ENCODE measurements at places on chromosomes 3 and 15. TPM values are rescaled to one million over a fixed set of nuclear protein-coding genes. Genes with fewer than 3 reads are reported as not detected.

DNA sequence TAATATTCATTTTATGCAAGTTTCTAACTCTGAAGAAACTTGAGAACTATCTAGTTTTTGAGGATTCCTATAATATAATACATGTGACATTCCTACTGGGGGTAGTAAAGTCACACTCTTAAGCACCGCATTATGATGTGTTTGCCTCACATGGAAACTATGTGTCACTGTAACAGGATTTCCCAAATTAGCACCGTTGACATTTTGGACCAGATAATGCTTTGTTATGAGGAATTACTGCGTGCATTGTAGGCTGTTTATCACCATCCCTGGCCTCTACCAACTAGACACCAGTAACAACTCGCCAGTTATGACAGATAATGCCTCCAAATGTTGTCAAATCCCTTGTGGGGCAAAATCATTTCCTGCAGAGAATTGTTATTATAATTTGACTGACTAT lies 267.8 kb downstream of the RAP2B start:
- DNase-seq: peak; percentile 63

ITIH1 gene
- total RNA-seq: 1.3 TPM

NAA80 gene
- total RNA-seq: 2.2 TPM

GRCh38 chr15:76183930-76184649 lies 124.3 kb downstream of the TMEM266 start:
- peak; percentile 23 for DNase-seq

DNA sequence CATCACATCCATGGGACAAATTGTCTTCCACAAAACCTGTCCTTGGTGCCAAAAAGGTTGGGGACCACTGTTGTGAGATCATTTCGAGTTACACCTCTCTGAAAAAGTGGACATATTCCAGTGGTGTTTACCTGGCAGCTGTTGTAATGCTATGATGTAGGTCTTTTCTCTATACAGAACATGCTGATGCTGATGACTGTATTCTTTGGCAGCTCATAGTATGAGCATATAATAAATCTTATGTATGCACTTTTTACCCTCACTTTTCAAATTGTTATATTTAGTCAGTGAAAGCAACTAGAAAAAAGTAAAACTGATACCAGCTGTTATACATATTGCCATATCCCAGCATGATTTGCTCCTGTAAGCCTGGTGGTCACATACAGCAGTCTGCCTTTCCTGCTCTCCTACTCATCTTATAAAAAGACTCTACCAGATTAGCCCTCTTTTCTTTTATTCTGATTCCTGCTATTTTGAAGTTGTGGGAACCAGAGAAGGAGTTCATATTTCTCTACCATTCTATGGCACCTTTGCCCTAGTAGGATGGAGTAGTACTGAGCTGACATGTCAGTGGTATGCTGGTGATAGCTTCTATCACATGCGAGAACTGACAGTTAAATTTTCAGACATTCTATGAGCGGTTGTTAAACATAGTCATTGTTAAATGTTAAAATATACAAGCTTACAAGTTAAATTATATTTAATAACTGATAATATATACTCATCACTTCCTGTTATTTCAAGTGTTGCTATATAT lies 128.7 kb downstream of the FNDC3B start:
- DNase-seq: no peak

- no peak for DNase-seq
Observed at GRCh38 chr3:144369129-144369879, 397.7 kb downstream of the DIPK2A start.

DNA sequence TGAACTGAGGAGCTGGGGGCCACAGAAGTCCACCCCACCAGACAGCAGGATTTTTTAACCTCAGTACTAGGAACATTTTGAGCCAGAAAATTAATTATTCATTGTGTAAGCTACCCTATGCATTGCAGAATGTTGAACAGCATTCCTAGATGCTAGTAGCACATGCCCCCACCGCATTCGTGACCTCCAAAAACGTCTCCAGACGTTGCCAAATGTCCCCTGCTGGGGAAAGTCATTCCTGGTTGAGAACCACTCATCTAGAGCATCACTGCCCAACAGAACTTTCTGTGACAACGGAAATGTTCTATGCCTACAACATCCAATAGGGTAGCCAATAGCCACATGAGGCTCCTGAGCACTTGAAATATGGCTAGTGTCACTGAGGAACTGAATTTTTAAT lies 333.5 kb downstream of the FOXP1 start:
- no peak for DNase-seq

NMD3 gene
- 74.7 TPM for total RNA-seq

GRCh38 chr3:22587446-22587845 lies 615.7 kb upstream of the UBE2E2 start:
- DNase-seq: no peak

RAD51 gene
- total RNA-seq: 3.7 TPM

DNA sequence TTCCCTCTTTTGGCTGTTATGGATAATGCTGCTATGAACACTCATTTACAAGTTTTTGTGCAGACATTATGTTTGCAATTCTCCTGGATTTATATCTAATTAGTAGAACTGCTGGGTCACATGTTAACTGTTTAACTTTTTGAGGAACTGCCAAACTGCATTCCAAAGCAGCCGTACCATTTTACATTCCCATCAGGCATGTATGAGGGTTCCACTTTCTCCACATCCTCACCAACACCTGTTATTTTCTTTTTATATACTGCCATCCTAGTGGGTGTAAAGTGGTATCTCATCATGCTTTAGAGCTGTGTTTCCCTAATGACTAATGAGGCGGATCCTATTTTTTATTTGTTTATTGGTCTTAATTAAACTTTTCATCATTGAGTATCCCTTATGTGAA lies 9.2 kb downstream of the KPNA4 start:
- no peak for DNase-seq

DNA sequence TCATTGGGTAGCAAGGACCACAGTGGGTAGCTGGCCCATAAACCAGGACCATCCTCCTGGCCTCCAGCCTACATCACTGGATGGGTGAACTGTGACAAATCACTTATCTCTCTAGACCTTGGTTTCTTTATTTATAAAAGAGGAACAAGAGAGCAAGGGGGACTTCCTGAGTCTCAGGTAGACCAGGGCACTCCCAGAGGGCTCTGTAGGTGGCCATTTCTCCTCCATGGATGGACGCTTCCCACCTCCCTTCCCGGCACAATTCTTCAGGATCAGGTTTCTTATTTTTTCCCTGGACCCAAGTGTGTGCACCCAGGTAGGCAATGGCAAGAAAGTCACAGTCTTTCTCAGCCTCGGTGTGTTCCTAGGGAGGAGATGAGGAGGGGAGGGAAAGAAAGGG lies 41.4 kb upstream of the SPATA12 start:
- DNase-seq: no peak

CCR2 gene
- total RNA-seq: 2.9 TPM

GRCh38 chr15:50057905-50058639 lies 61.0 kb downstream of the ATP8B4 start:
- DNase-seq: peak; percentile 18

ZNF660 gene
- total RNA-seq: 4.1 TPM

DNA sequence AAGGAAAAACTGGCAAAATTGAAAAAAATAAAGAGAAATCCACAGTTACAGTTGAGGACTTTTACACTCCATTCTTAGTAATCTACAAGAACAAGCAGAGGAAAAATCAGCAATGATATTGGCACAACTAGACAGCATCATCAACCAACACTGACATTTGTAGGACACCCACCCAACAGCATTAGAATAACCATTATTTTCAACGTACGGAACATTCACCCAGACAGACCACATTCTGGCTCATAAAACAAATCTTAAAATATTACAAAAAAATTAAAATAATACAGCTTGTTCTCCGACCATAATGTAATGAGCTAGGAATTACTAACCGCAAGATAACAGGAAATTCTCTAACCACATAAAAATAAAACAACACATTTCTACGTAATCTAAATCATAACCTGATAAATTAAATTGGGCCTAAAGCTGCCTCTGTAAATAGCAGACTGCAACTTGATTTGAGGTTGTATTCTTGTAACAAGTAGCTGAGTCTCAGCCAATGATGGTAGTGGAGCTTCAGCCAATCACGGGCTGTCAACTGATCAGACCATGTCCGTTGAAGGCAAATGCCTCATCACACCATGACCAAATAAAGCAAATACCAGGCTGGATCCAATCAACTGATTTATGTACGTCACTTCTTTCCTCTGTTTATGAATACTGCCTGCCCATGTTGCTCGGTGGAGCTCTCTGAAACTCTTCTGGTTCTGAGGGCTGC lies 9.2 kb downstream of the PLSCR4 start:
- DNase-seq: no peak

TGM4 gene
- total RNA-seq: not detected

DNA sequence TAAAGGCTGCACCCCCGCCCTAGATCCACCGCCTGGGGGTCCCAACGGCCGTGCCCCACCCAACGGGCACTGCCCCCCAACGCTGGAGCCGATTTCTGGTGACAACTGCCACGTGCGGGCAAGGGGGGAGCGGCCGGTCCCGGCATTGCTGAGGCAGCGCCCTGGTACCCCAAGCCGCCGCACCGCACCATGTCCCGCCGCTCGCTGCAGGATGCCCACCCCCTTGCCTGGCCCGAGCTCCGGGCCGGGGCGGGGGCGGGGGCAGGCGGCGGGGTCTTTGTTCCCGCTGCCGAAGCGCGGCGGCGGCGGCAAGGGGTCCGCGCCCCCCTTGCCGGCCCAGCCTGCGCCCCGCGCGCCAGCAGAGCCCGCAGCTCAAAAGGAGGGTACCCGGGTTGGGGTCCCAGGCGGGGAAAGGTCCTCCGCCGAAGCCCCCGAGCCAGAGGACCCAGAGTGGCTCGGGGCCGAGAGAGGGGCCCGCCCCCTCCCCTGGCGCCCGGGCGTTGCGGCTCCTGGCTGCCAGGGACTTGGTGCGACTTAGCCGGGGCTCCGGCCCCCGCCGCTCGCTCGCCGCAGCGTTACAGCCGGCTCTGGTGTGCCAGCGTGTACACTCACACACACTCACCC lies 678 bp downstream of the SEMA7A start:
- DNase-seq: no peak

NPAP1 gene
- not detected for total RNA-seq

DNA sequence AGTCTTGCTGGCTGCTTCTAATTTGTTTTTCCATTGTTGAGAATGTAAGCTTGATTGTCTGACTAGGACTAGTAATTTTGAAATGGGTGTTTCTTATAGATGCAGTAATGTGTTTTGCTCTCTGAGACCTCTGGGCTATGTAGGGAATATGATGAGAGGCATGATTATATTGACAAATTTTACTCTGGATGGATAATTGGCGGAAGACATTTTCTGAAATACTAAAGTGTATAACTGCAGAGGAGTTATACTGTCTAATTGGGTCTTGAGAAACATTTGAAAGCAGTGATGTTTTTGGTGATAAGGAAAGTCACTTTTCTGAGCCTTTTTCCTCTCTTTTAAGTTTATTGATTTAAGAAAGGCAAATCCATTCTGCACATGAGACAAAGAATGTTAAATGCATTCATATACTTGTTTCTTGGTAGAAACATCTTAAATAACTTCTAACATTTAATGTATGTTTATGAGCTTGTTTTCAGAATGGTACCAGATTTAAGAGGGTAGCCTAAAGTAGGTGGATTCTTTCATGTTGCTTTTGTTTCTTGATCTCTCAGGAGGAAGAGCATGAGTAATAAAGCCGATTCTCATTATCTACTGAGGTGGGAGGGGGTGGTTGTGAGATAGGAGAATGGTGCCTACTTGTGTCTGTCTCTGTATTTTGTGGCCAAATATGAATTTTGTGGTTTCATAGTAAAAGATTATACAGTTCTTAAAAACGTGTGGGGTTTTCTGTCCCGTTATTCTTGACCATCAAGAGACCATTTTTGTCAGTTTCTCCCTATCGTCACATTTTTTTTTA lies 2.0 kb downstream of the ATP2C1 start:
- peak; percentile 0 for DNase-seq

B2M gene
- total RNA-seq: 1,215 TPM

DNA sequence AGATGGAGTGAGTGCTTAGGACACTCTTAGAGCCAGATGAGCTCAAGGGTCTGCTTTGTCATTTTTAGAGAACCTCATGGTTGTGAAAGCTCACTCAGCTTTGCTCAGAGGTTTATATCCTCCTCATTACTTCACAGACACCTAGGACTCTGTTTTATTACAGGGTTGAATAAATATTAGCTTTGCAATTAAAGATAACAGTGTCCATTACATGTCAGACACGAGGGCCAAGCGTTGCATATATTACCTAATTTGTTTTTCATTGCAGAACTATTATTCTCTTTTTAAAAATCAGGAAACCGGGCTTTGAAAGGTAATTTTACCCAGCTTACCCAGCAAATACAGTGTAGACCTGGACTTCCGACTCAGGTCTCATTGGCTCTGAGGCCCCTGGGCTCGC lies 16.1 kb downstream of the MAP6D1 start:
- DNase-seq: no peak

DNA sequence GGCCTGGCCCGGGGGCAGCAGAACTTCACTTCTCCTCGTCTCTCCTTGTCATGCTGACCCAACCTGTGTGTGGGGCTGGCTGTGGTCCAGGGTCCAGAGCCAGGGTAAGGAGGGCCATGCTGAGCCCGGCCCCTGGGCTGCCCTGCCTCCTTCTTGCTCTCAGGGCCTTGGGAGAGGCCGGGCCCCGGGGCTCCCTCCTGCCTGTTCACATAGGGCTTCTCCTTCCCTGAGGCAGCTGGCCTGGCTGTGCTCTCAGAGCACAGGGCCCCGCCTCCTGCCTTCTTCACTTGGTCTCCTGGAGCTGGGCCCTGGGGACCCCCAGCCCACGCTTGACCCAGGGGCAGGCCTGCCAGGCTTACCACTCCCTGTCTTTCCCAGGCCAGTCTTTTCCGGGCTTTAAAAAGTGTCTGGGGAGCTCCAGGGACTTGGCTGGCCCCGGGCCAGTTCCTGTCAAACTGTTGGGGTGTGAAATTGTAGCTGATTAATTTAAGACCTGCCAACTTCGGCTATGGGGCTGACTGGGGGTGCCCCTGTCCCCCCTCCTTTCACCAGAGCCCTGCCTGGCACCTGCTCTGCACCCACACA lies 11.8 kb downstream of the PLXNA1 start:
- no peak for DNase-seq

TERC gene
- total RNA-seq: 69.1 TPM

DNA sequence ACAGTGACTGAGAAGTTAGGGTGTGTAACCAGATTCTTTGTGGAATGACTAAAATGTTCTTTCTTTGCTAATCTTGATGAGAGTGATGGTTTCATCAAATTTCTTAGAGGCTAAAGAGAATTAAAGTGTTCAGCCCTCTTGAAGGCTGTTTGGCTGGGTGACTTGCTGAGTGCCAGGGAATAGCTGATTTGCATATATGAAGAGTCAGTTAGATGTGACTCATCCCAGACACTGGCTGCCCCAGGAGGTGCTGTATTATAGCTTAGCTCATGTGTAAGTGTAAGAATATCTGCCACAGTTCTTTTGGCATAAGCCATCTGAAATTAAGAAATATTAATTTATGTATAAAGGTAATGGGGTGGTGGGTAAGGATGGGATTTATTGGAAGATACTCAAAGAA lies 535.1 kb downstream of the NLGN1 start:
- DNase-seq: no peak

- no peak for DNase-seq
Observed at GRCh38 chr3:16888785-16889607, 4.2 kb downstream of the PLCL2 start.
